Suppressor macrophage (primary cell): ENCODE measurements at places on chromosomes 4 and X.

- DNase-seq, result peak; percentile 44
Measured at GRCh38 chrX:123803331-123803983, 56.4 kb upstream of the XIAP start.

DNA sequence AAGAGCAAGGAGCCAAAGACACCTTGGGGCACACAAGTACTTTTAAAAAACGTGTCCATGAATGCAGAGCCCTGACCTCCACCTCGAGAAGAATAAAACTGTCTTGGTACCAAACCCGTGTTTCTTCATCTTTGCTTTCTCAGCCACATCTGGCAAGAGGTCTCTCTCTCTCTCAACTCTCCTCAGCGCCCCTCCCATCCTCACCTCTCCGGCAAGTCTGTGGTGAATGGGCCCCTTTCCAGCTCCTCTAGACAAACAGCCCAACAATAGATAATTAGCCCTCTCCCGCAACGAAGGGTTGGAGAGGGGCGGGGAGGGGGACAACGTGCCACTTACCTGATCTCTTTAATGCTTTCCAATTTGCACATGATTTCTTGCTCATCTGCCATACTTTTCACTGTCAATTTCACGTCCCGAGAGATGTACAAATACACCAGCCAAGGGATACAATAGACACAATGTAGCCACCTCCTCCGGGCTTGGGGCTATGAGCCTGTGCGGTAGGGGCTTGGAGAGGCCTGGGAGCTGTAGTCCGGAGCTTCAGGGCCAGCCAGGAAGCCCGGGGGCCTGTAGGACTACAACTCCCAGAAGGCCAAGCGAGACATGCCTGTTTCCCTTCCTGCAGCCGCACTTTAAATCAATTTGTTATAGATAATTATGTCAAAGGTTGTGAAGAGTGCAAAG is at the start of gene ZC4H2:
Gene ZC4H2 (minus strand): TSS at position 462 of the 684 bp plus-strand sequence. CDS start 73 bp downstream, at position 389.
- peak; percentile 77 for DNase-seq

DNA sequence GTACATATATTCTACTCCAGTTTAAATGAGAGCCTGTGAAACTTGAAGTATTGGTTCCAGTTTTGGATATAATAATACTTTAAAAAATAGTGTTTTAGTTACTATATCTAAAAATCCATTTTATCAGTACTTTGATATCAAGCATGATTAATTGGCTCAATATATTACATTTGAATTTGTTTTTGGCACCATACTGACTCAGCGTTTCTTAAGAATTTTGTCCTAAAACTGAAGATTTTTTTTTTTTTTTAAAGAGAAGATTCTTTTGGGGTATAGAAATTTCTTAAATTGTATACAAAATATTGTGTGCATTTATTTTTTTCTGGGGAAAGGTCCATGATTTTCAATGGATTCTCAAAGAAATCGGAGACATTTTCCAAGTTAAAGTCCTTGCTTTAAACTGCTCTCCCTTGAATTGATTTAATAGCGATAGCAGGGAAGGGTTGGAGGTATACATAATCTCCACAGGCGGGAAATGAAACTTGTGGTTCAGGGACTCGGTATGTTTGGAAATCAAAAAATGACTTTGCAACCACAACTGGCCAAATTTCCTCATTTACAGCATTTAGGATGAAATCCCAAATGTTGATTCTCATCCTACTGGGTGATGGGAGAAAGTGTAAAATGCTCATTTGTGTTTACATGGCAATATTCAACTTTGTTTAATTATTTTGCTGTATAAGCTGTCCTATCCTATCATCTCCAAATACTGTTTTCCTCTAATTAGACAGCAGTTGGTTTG is 62.3 kb downstream of the TMA16 start:
- DNase-seq, result peak; percentile 77

- no peak for DNase-seq
Measured at GRCh38 chr4:786861-787300, 39.0 kb downstream of the CPLX1 start.

DNA sequence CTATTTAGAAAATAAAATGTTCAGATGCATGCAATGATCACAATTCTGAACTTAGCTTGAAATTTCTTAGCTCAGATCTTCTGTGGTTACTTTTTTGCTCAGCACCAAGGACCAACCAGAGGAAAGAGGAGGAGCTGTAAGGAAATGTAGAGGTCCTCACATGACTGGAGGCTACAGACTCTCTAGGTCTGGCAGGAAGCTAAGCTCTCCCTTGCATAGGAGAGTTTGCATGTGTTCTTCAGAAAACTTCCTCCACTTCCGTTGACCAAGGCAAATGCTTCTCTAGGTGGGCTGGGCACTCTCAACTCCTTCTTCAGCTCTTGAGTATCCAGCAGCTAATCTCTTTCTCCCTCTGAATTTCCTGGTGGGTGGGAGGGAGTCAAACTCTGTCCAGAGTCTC is 119.6 kb downstream of the BTC start:
- no peak for DNase-seq

GRCh38 chrX:21158678-21159077 is 215.5 kb upstream of the CNKSR2 start:
- no peak for DNase-seq

GRCh38 chr4:177902386-177902785 is 460.1 kb upstream of the AGA start:
- DNase-seq, result no peak

DNA sequence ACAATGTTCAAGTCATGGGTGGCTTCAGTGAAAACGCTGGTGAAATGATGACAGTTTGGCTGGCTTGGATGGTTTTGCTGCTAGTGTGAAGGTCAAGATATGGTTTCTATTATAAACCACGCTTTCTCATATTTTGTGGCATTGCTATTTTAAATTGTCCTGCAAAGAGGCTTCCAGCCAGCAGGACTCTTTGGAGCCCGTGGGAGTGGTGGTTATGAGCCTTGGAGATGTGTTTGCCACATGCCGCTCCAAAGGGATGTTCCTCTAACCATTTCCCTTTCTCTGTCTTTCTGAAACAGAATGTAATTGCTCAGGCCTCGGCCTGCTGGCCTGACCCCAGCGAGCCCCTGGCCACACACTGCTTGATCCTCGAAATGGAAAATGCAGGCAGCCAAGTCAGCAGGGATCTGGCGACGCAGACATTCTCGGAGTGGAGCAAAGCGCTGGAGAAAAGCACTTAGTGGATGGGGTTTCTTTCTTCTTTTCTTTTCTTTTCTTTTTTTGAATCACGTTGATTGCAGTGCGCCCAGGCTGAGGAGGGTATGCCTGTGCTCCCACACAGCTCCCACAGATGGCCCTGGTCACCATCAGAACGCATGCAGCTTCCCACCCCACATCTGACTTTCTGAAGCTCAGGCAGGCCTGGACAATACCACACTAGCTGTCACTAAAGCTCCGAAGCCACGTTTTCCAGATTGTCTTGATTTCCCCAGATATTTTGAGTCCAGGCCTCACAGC is 114.0 kb downstream of the ENPP6 start:
- DNase-seq, result no peak

- no peak for DNase-seq
Measured at GRCh38 chr4:8818063-8818881, 53.4 kb downstream of the HMX1 start.

- DNase-seq, result no peak
Measured at GRCh38 chr4:119529788-119530187, 98.8 kb downstream of the PDE5A start.

GRCh38 chrX:72030431-72030830 is 101.3 kb downstream of the RTL5 start:
- no peak for DNase-seq

GRCh38 chr4:185903205-185903604 is 91.2 kb upstream of the SORBS2 start:
- DNase-seq, result peak; percentile 12

GRCh38 chrX:24245202-24245601 is 68.7 kb downstream of the SUPT20HL2 start:
- no peak for DNase-seq

GRCh38 chr4:129254126-129254525 is 158.2 kb downstream of the C4orf33 start:
- DNase-seq, result no peak

DNA sequence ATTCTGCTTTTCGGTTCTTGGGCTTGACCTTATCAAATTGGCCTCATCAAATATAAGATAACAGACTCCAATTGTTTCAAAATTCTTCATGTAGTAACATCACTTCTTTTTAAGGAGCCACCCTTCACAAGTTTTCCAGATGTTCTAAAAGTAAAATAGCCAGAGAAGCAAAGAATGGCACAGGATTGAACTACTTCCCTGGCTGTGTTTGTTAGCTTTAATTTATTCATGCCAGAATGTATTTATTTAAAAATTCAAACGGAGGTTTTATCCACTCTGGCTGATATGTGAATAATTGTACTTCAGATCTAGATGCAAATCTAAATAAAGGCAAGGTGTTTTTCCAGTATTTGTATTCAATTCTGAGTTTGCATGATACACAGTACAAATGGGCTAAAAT is 581.3 kb upstream of the TENM3 start:
- DNase-seq, result no peak

DNA sequence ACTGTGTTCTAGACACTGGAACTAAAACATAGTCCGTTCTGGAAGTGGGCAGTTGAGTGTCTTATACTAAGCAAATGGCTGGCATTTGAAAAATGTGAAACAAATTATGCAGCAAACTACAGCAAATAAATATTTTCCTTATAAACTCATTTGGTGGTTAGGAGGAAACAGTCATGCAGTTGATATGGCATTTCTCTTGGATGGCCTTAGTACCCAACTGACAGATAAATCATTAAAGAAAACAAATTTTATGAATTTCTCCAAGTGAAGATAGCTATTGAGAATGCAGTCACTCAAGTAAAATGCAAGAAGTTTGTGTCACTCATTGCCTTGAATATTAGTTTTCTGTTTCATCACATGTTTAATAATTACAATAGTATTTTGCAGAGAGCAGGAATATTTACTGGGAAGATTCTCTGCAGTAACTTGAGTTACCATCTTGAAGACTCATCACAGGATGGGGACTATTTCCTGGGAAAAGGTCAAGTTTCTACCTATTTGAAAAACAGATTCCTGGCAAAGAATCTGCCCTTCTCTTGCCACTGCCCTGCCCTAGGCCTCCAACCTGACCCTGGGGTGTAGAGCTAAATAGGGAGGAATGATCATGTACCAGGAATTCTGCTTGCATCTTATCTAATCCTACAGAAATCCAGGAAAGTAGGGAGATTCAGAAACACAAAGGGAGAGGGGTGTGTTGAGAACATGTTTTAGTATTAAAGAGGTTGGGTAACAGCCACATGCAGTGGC is 105.9 kb downstream of the SH3RF1 start:
- DNase-seq, result no peak

DNA sequence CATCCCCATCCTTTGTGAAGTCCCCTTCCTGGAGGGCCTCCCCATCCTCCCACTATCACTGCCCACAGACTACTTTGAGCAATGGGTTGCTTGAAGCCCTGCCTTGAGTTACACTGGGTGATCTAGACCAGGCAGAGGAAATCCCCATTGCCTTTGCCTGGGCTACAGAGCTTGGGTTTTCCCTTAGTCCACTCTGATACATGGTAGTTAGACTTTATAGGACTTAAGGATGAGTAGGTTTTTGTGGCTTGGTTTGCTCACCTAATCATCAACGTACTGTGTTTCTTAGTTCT is 56.6 kb downstream of the TMEM131L start:
- no peak for DNase-seq

GRCh38 chrX:96650023-96650422 is 34.6 kb upstream of the DIAPH2 start:
- DNase-seq, result no peak

DNA sequence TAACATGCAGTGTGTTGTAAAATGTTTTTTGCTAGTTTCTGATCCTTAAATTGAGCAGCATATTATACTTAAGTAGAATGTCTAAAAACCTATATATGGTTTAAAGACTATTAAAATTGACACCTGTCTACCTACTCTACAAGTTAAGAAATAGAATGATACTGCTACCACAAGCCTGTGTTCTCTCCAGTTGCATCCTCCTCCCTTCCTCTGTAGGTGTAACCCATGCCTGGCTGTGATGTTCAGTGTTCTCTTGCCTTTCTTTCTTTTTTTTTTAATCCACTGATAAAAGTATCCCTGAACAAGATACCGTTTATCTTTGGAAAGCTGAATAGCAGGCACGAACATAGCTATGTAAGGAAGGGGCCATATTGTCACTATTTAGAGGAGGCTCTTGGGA is 99.1 kb downstream of the KDM6A start:
- DNase-seq, result no peak

GRCh38 chrX:54007682-54008081 is 36.6 kb downstream of the PHF8 start:
- no peak for DNase-seq

- DNase-seq, result no peak
Measured at GRCh38 chr4:160026721-160027120, 923.8 kb downstream of the RAPGEF2 start.

- no peak for DNase-seq
Measured at GRCh38 chrX:136647677-136648360, at the start of gene CD40LG. Gene CD40LG, plus strand, starts transcription at chrX:136648158. Its CDS starts 91 bp downstream, at chrX:136648249.

DNA sequence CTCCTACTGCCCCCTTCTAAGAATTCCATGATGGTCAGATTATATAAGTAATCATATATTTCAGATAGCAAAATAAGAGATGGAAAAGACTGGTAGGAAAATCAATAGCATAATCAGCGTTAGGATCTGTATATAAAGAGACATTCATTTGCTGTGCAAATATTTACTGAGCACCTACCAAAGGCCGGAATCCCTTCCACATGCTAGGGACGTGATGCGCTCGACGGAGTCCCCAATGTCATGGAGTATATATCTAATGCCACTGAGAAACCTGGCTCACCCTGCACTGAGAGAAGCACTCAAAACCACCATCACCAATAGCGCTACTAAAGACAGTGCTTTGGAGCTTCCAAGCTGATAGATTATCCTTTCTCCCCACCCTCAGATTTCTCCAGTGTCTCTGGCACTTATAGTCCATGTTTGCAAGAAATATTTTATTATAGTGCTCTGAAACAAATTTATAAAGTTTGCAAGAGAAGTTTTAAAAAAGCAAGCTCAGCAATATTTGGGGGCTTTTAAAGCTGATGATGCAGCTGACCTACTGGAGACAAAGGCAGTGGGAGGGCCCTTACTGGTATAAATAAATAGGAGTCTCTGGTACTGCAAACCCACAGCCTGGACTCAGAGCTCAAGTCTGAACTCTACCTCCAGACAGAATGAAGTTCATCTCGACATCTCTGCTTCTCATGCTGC is at the start of gene CXCL13:
Gene CXCL13 (plus strand): TSS at position 611 of the 693 bp plus-strand sequence. CDS start 46 bp downstream, at position 657.
- DNase-seq, result no peak

DNA sequence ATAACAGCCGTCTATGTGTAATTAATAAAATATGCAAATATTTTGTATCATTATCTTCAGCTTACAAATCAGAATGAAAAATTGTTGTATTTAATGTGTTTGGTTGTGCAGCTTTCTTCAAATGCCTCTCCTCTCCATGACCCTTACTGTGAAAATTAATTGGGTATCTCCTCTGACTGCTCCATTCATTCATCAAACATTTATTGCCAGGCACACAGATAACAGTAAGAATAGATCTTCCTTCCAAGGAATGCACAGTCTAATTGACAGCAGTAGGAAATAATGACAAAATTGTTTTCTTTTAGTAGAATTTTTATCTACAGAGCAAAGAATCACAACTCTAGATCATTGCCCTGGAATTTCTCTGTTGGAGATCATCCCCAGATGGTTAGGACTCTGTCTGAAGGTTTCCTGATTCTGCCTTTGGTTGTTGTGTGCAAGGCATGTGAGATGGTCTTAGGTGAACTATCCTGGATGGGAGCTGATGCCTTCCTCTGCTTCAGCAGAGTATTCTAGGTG is 395.0 kb upstream of the FAT1 start:
- no peak for DNase-seq
